ENCODE measurements at places on chromosomes 6 and 20.

DNA sequence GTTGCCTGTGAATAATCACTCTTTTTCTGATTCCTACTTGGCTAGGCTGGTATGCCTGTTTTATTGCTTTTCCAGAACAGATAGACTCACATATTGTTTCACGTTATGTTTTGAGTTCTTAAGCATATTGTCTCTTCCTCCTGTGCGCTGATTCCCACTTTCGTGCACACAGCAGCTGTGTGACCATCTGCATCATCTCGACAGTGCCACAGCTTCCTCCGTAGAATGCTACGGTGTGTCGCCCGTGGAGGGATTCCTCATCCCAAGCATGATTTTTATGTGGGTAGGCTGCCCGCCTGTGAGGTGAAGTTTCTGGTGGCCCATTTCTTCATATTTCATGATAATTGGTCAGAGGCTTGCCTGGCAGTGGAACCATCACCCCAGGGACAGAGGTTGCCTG, 31.8 kb downstream of the PLCB4 start:
- no peak for DNase-seq

GRCh38 chr6:167109651-167110050, 13.2 kb upstream of the CCR6 start:
- DNase-seq = no peak

GRCh38 chr20:42690842-42691437, 498.8 kb downstream of the PTPRT start:
- no peak for DNase-seq

DNA sequence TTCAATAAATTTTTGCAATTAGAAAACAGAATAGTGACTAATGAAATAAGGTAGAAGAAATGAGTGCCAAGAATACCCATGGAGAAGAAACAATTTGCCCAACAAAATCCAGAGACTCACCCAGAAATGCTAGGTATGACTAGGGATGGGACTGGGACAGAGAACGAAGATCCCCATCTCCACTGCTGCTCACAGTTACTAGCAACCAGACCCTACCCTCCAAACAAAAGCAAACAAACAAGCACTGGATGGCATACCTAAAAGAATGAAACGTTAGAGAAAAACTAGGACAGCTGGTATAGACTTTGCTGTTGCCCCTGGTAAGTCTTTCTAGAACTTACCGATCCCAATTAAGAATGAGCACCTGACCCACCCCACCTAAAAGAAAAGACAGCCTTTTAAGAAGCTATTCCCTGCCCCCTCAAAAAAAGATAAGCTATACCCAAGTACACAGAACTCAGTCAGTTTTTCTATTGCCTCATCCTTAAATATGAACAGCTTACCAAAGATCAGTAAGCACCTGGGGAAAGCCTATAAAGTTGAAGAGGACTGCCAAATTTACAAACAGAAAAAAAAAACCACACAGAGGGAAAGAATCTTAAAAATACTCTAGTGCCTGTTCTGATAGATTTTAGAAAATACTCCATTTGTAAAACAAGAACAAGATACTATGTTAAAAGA, 31.7 kb downstream of the REPS1 start:
- DNase-seq = no peak

DNA sequence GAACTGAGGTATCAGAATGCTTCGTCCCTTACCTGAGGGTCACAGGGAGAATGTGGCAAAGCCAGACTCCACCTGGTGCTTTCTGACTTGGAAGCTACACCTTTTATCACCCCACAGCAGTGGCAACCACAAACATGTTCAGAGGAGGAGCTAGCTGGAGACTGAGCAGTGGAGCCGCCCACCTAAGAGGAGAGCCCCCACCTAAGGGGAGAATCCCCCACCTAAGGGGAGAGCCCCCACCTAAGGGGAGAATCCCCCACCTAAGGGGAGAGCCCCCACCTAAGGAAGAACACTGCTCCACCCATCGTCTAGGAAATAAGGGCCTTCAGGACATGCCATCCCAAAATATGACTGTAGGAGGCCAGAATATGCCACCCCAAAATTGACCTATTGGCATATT, 4.0 kb downstream of the SLC52A3 start:
- no peak for DNase-seq
